Lower leg skin (tissue), 4 donors: ENCODE measurements at places on chromosomes 1 and 21. TPM values are rescaled to one million over a fixed set of nuclear protein-coding genes. Genes with fewer than 3 reads are reported as not detected.

DNA sequence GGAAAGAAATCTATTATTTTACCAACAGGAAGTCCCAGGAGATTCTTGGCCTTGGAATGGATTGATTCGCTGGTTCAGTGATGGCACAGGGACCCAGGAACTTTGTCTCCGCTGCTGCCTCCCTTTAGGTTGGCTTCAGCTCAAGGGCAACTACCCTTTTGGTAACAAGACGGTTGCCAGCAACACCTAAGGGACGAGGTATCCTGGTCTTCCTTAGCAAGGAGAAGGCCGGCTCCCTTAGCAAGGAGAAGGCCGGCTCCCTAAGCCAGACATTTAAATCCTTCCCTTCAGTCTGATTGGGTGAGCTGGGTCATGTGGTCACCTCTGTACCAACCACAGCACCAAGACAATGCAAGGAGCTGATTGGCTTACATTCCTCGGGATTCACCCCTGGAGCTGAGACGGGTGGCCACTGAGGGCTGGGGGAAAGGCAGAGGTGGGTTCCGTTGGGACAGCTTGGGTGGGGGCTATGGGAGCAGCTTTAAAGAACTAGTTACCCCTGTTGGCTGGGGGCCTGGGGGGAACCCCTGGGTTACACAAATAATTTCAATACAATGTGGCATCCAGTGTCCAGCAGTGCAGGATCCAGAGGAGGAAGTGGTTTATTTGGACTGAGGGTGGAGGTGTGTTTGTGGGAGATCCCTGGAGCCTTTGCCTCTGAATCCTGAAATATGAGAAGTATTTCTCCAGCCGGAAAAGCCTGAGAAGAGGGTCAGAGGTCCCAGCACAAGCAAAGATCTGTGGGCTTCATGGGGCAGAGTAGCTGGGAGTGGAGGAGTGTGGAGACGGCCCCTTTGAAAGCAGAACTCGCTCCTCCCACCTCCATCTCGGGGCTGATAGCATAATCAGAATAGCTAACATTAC is 20.7 kb upstream of the CLIC4 start:
- DNase-seq: no peak

EXTL1 gene
- total RNA-seq: 0.34 TPM

DNA sequence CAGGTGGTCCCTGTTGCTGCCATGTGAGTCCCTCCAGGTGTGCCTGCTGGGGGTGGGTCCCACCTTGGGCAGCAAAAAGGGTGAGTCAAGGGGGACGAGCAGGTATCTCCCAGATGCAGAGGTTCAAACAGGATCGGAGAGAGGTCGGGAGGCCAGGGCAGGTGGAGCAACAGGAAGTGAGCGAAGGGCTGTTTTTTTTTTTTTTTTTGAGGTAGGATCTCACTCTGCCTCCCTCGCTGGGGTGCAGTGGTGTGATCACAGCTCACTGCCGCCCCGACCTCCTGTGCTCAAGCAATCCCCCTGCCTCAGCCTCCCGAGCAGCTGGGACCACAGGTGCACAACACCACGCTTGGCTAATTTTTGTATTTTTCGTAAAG is 39.4 kb downstream of the SLC2A7 start:
- DNase-seq: no peak

DNA sequence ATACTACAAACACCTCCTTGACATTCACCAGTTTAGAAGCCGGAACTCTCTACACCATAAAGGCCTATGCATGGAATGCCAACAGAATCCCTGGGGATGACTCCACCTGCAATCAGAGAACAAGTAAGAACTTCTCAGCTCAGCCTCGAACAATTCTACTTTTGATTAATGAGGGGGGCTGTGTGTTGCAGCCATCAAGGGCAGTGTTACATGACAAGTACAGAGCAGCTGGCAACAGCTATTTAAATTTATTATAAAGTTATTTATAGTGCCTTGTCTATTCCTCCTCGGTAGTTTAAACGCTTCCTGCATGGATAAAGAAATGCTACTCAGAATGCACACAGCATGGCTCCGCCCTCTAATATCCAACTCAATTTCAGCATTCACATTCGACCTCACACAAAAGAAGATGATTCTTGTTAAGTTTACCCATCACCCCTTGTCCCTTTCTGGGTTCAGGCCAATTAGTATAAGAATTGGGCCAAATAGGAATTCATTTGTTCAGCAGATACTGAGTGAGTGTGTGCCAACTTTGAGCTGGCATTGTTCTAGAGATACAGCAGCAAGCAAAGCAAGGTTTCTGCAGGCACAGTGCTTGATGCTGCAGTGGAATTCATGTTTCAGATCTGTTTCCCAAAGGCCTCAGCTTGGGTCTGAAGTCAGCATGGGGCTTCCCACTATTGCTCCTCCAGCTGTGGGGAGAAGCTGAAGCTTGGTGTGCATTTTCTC is 6.4 kb downstream of the FNDC7 start:
- no peak for DNase-seq

- DNase-seq: peak; percentile 65
Observed at GRCh38 chr1:47675047-47675675, 237.3 kb downstream of the FOXD2 start.

TMEM52 gene
- 4.7 TPM for total RNA-seq

- no peak for DNase-seq
Observed at GRCh38 chr1:87299661-87300060, 29.0 kb upstream of the LMO4 start.

GRCh38 chr1:229693129-229693900 is 67.3 kb downstream of the URB2 start:
- DNase-seq: no peak

DNA sequence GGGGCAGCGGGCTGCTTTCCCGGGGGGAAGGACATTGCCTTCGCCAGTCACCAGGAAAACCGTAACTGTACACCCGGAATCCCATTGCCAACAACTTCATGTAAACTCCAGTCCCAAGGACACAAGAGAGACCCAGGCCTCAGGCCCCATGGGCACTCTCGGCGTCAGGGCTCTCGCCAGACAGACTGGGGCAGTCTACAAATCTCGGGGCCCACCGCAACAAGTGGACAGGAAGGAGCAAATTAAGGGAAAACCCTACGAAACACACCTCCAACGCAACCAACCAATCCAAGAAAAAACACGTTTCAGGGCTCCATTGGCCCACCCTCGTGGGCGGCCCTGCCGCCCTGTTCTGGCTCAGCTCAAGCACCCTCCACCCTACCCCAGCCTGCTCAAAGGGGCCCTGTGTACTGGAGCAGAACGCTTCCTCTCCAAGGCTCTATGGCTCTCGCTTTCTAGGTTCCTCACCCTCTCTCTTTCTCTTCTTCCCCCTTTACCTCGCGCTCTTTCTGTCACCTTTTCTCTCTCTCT is 4.6 kb upstream of the ZNF678 start:
- no peak for DNase-seq

OTUD3 gene
- 4.7 TPM for total RNA-seq

CD5L gene
- 0.17 TPM for total RNA-seq

C1orf141 gene
- not detected for total RNA-seq

PLPPR4 gene
- 5.1 TPM for total RNA-seq

CRP gene
- total RNA-seq: not detected

DNA sequence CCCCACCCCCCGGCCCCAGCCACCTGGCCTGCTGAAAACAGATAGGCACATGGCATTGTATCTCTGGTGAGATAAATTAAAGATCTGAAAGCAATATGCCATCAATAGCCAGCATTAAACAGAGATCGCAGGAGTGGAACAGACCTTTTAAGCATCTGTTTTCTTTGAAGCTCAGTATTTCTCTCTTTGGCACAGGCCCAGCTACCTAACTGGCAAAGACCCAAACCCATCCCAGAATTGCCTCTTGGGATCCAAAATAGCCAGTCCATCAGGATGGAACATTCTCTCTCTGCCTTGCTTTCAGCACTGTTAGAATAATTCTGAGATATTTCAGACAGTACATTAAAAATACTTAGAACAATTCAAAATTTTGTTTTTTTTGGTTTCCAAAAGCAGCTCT is 46.0 kb downstream of the KCNJ6 start:
- no peak for DNase-seq
